GM12878 (cell line): ENCODE measurements at places on chromosomes 3 and 15. TPM values are rescaled to one million over a fixed set of nuclear protein-coding genes. Genes with fewer than 3 reads are reported as not detected.

GRCh38 chr3:155891321-155891720 is 20.9 kb downstream of the GMPS start:
- peaks cover 10% of the 10 kb centered on the region; the same call in 1 of the 2 replicates for H3K36me3 ChIP-seq
- no peak overlapping the region for H3K4me3 ChIP-seq
- no peaks in the 10 kb centered on the region for H3K27me3 ChIP-seq
- no peak overlapping the region for H3K27ac ChIP-seq
- H3K4me1 ChIP-seq, result no peaks in the 10 kb centered on the region

DNA sequence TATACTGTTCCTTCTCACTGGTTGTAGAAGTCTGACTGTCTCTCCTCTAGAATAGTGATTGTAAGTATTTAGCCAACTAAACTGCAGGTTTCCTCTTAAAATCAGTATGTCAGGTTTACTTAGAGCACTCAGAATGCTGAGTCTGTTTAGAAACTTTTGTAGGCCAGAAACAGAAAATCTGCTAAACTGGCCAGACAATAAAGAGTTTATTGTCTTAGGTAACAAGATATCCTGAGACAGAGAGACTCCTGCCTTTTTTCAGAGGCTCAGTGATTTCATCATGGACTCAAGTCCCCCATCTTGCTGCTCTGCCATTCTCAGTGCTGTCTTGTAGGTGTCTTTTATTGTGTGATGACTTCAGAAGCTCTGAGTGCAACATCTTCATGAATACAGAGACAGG is 279.0 kb downstream of the MFSD1 start:
- H3K27ac ChIP-seq, result no peak overlapping the region
- no peak overlapping the region for H3K4me3 ChIP-seq
- no peak for DNase-seq
- no peaks in the 10 kb centered on the region for H3K36me3 ChIP-seq
- H3K27me3 ChIP-seq, result no peaks in the 10 kb centered on the region

DNA sequence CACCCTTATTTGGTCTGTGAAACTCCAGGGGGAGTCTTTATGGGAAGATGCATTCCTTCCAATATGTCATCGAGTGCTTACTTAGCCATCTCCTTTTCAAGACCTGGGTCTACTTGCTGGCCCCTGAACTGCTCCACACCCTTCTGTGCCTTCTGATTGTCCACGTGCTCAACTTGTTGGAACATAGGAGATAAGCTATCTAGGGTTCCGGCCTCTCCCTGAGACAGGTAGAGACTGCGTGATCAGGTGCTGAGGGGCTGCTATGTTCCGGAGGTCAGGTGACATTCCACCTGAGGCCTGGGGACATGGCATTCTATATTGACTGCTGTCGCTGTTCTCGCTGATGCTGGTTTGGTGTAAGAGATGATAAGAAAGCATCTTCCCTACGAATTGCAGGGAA is 65.6 kb downstream of the ATP1B3 start:
- no peak for DNase-seq
- H3K27me3 ChIP-seq, result no peaks in the 10 kb centered on the region
- H3K4me3 ChIP-seq, result no peak overlapping the region
- H3K4me1 ChIP-seq, result no peaks in the 10 kb centered on the region
- no peaks in the 10 kb centered on the region for H3K36me3 ChIP-seq
- no peak overlapping the region for H3K27ac ChIP-seq

- peak within 1 kb of the TSS; percentile 91 for H3K4me3 ChIP-seq
- peak within 1 kb of the TSS; percentile 81 for H3K27ac ChIP-seq
- H3K27me3 ChIP-seq, result no peaks in the 10 kb centered on the region
- H3K4me1 ChIP-seq, result no peaks in the 10 kb centered on the region; the same call in 1 of the 2 replicates
- H3K36me3 ChIP-seq, result no peaks in the 10 kb centered on the region
Observed at GRCh38 chr3:15601399-15602145, at the start of the genes BTD and HACL1. Gene BTD (plus strand): TSS chr3:15601745. CDS start chr3:15635440, 33,695 bp downstream. Gene HACL1 (minus strand): TSS chr3:15601569. CDS start chr3:15601463, 106 bp downstream.

DNA sequence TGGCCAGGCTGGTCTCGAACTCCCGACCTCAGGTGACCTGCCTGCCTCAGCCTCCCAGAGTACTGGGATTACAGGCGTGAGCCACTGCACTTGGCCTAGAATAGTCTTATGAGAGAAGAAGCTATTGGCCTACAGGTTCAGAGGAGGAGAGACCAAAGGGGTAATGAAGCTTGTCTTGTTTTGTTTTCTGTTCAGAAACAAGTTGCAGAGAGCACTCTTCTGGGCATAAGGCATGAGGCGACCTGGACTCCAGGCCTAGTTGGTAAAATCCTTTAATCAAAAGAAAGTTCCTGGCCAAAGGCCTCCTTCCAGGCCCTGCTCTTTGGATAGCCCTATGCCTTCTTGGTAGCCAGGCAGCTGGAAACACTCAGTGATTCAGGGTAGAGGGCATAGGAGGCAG is 87.3 kb upstream of the SKOR1 start:
- no peak overlapping the region for H3K27ac ChIP-seq
- H3K36me3 ChIP-seq, result no peaks in the 10 kb centered on the region
- DNase-seq, result no peak
- peaks cover 8% of the 10 kb centered on the region for H3K4me1 ChIP-seq
- no peak overlapping the region for H3K4me3 ChIP-seq

GRCh38 chr3:153495422-153495821 is 333.4 kb downstream of the RAP2B start:
- DNase-seq, result no peak
- H3K4me1 ChIP-seq, result no peaks in the 10 kb centered on the region
- H3K4me3 ChIP-seq, result no peak overlapping the region
- H3K27ac ChIP-seq, result no peak overlapping the region

GRCh38 chr15:66089049-66089448 is 164.5 kb downstream of the MEGF11 start:
- no peaks in the 10 kb centered on the region for H3K4me1 ChIP-seq
- DNase-seq, result no peak
- no peak overlapping the region for H3K27ac ChIP-seq
- no peak overlapping the region for H3K4me3 ChIP-seq

- no peaks in the 10 kb centered on the region for H3K4me1 ChIP-seq
- DNase-seq, result no peak
- no peaks in the 10 kb centered on the region for H3K36me3 ChIP-seq
Observed at GRCh38 chr3:64600246-64600950, 87.4 kb downstream of the ADAMTS9 start.

DNA sequence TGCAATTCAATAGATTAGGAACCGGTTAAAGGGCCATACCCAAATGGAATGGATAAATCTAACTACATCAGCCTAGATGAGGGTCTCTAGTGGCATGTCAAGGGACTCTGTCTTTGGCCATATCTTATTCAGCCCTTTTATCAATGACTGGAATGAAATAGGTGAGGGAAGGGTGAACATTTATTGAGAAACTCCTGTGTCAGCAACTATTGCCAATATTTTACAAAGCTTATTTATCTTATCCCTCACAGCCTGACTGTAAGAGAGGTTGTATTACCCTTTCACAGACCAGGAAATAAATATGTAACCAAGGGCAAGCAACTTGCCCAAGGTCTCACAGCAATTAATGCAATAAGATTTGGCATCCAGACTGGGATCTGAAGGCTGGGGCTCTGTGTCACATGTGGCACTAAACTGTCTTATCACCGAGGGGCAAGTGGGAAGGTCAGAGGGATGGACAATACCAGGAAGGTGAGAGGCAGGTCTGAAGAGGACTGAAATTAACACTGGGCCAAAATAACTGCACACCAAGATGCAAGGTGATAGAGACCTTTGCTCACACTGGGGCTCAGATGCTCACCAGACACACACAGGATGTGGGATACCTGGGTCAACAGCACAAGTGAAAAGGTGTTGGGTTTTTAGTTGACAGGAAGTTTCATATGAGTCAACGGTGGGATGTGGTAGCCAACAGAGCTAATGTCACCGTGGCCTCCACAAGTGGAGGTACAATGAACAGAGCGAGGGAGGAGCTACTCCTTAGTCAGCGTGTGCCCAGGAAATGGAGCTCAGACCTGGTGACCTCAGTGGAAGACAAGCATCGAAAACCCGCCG is 261.3 kb downstream of the RPLP1 start:
- DNase-seq, result peak; percentile 88
- H3K4me1 ChIP-seq, result peaks cover 27% of the 10 kb centered on the region
- H3K36me3 ChIP-seq, result no peaks in the 10 kb centered on the region
- H3K27ac ChIP-seq, result no peak overlapping the region

DNA sequence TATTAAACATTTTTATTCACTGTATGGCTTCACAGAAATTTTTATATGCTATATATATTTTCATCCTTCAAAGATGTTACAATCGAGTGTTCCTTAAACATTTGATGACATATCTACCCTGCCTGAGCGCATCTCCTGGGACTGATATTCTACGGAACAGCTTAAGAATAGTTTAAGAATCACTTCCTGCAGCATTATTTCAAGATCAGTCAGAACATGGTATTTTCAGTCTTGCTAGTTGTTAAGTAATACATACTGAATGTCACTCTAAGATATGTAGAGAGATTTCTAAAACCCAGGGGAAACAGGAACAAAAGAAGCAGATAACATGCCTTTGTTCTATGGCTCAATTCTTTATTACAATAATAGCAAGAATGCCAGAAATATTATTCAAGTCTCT is 8.7 kb downstream of the COL8A1 start:
- H3K27ac ChIP-seq, result no peak overlapping the region
- H3K36me3 ChIP-seq, result no peaks in the 10 kb centered on the region
- no peaks in the 10 kb centered on the region for H3K4me1 ChIP-seq
- no peak overlapping the region for H3K4me3 ChIP-seq
- no peak for DNase-seq

- H3K27me3 ChIP-seq, result no peaks in the 10 kb centered on the region
- H3K36me3 ChIP-seq, result no peaks in the 10 kb centered on the region
- no peak for DNase-seq
- no peak overlapping the region for H3K4me3 ChIP-seq
- H3K27ac ChIP-seq, result no peak overlapping the region
Observed at GRCh38 chr3:76826861-76827260, 213.0 kb upstream of the ROBO2 start.

- no peaks in the 10 kb centered on the region for H3K36me3 ChIP-seq
- no peak overlapping the region for H3K4me3 ChIP-seq
- H3K27me3 ChIP-seq, result no peaks in the 10 kb centered on the region
- no peak overlapping the region for H3K27ac ChIP-seq
Observed at GRCh38 chr3:3683261-3683660, 116.0 kb upstream of the LRRN1 start.

DNA sequence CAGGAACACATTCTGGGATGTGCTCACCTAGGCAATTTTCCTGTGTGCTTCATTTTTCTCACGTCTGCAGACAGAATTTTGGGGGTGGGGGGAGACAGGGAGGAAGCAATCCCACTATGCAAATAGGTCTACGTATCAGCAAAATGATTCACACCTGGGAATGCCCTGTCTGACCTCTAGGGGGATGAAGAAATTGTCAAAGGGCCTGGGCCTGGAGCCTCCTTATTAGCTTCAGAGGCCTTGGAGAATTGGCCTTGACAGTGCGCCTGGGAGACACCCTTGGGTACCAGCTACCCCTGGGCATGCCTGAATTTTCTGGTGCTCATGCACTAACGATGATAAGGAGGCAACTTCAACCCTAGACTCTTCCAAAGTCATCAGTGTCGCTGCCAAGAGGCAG is 207.5 kb downstream of the CADPS start:
- no peak overlapping the region for H3K27ac ChIP-seq
- H3K4me3 ChIP-seq, result no peak overlapping the region
- H3K36me3 ChIP-seq, result no peaks in the 10 kb centered on the region
- DNase-seq, result no peak
- H3K4me1 ChIP-seq, result no peaks in the 10 kb centered on the region

GRCh38 chr3:78421247-78421966 is 1346.4 kb downstream of the ROBO1 start:
- H3K4me3 ChIP-seq, result no peak overlapping the region
- H3K27ac ChIP-seq, result no peak overlapping the region
- no peaks in the 10 kb centered on the region for H3K36me3 ChIP-seq
- no peaks in the 10 kb centered on the region for H3K4me1 ChIP-seq
- no peak for DNase-seq
- no peaks in the 10 kb centered on the region for H3K27me3 ChIP-seq

DNA sequence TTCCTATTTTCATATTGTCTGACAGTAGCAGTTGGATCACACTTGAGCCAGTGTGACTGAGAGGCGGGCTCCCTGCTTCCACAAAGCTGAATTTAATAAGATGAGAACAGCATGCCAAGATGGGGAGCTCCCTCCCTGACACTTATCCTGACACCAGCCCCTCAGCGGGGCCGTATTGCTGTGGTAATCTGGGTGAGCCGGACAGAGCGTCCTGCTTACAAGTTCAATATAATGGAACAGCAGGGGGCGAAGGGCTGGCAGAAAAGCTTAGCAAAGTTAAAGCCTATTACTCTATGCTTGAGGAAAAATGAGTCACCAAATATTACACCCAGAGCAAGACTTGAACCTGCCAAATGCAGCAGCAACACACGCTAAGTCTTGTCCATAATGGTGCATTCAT is 163.8 kb upstream of the CMC1 start:
- H3K4me1 ChIP-seq, result no peaks in the 10 kb centered on the region
- H3K4me3 ChIP-seq, result no peak overlapping the region
- H3K27me3 ChIP-seq, result no peaks in the 10 kb centered on the region
- DNase-seq, result no peak

- no peak for DNase-seq
- H3K36me3 ChIP-seq, result no peaks in the 10 kb centered on the region
- H3K27me3 ChIP-seq, result no peaks in the 10 kb centered on the region; the same call in 1 of the 2 replicates
- no peak overlapping the region for H3K4me3 ChIP-seq
- no peak overlapping the region for H3K27ac ChIP-seq
Observed at GRCh38 chr3:141239511-141240281, 8.1 kb downstream of the PXYLP1 start.

DNA sequence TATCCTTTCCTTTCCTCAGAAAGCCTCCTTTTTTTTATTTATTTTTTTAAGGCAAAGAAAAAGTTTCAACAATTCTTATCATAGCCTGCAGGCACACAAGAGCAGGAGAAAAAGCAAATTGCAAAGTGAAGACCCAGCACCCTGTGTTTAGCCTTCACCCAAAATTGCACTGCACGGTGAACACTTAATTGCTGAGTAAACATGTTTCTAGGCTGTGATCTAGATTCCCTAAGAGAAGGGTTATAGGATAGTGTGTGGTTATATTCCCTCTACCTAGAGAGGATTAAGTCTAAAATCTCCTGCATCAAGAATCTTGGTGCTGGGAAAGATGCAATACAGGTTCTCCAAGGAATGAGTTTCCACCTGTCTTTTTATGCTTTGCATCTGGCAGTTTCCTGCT is 70.2 kb upstream of the BFSP2 start:
- no peaks in the 10 kb centered on the region for H3K4me1 ChIP-seq
- H3K36me3 ChIP-seq, result no peaks in the 10 kb centered on the region

DNA sequence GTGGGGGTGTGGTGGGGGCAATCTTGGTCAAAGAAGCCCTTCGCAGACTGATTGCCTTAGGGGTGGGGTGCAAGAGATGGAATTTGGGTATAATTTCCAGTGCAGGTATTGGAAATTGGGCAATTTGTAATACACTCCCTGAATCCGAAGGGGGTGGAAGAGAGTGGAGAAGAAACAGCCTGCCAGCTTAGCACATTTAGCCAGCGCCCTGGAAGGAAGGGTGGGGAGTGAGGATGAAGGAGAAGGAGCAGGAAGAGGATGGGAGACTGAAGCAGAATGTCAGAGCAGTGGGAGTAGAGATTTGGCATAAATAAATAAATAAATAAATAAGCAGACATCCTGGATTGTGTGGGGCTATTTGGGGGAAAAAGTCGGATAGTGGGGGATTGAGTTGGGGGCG is 1.6 kb downstream of the GAP43 start:
- no peak for DNase-seq
- no peaks in the 10 kb centered on the region; the same call in 1 of the 2 replicates for H3K27me3 ChIP-seq
- H3K4me1 ChIP-seq, result peaks cover 8% of the 10 kb centered on the region
- H3K27ac ChIP-seq, result no peak overlapping the region

LTF gene
- 0.31 TPM in 1 of 2 replicates, not detected in the other for total RNA-seq

SKOR1 gene
- total RNA-seq, result 0.35 and 0.36 TPM in 2 replicates

FAM174B gene
- total RNA-seq, result 8.0 and 10.7 TPM in 2 replicates

PLSCR4 gene
- total RNA-seq, result not detected in 2 replicates

GRAMD2A gene
- total RNA-seq, result not detected in 2 replicates

DAPK2 gene
- 5.6 and 5.9 TPM in 2 replicates for total RNA-seq

PROS1 gene
- total RNA-seq, result 0.08 and 0.10 TPM in 2 replicates

CLDN1 gene
- 8.9 and 10.7 TPM in 2 replicates for total RNA-seq

USP50 gene
- not detected in 2 replicates for total RNA-seq

ERICH6 gene
- 0.40 TPM in 1 of 2 replicates, not detected in the other for total RNA-seq

DPPA2 gene
- total RNA-seq, result not detected in 2 replicates

CCDC50 gene
- total RNA-seq, result 144 and 150 TPM in 2 replicates

KY gene
- not detected in 2 replicates for total RNA-seq
